ENCODE measurements at places on chromosomes 11 and 22.

- no peak for DNase-seq
Observed at GRCh38 chr22:31344256-31344577, 1.9 kb downstream of the PATZ1 start.

GRCh38 chr11:110156503-110156902, 63.3 kb downstream of the ZC3H12C start:
- no peak for DNase-seq

DNA sequence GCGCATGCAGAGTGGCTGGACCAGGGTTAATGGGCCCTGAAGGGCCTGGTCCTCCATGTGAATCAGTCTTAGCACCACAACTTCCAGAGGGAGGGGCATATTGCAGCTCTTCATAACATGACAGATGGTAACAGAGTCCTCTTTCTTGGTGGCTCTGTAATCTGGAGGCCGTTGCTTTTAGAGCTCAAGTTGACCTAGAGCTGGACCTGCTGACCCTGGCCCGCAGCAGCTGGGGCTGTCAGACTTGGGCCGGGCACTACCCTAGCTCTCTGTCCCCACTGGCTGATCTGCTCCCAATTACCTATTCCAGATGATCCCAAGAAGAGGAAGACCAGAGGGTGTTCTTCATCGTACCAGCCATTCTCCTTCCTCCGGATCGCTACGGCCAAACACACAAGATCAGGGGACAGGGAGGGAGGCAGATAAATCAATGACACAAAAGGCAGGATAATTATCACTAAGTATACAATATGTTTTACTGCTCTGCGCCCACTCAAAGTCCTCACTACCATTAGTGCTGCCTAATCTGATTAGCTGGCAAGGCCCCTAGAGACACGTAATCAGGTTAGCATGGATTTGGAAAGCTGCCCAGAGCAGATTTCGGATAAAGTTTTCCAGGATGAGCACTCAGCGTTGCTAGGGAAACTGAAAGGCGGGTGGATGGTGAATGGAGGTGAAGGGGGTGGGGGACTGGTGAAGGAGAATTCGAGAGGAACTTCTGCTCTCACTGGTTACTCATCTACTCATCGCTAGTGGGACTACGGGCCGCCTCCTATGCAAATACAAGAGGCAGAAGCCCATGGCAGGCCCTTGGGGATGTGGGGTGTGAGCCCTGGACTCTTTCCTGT, 64.5 kb upstream of the PHOX2A start:
- peak; percentile 45 for DNase-seq

DNA sequence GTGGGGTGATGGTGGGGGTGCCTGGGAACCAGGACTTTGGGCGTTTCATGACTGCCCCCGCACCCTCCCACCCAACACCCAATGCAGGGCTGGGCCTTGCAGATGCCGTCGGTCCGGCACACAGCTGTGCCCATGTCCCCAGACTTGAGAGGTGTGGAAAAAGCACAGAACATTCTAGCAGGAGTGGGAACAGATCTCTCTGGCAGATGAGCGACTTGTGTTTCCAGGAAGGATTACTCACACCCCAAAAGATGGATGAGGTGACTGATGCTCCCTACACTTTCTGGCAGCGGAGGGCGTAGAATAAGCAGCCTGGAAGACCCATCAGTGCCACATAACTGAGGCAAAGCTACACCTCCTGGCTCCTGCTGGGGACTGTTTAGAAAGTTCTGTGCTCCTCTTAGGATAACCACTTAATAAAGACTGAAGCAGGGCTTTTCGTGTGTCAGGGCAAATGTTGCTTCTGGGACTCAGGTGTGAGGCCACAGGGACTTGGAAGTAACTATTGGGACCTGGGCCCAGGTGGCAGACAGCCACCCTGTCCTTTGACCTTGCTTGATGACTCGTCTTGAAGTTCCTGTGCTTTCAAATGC, 24.2 kb downstream of the FBLN1 start:
- DNase-seq = no peak
